ENCODE measurements at places on chromosomes 5 and 9.

GRCh38 chr9:36934478-36935065 is 99.5 kb downstream of the PAX5 start:
- no peak for DNase-seq

DNA sequence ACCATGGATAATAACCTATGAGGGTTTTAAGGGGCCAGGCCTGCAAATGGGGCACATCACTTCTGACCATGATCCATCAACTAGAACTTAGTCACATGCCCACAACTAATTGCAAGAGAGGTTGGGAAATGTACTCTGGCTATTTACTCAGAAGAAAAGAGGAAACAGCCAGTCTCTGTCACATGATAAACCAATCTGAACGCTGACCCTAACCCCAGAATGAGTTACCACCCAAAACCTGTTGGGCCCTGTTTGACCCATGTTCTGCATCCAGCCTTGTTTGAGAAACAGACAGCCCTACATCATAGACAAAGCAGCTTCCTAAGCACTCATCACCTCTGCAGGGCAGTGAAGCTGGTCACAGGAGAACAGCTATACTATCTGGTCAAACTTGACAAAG is 5.8 kb downstream of the MACROH2A1 start:
- DNase-seq = no peak

DNA sequence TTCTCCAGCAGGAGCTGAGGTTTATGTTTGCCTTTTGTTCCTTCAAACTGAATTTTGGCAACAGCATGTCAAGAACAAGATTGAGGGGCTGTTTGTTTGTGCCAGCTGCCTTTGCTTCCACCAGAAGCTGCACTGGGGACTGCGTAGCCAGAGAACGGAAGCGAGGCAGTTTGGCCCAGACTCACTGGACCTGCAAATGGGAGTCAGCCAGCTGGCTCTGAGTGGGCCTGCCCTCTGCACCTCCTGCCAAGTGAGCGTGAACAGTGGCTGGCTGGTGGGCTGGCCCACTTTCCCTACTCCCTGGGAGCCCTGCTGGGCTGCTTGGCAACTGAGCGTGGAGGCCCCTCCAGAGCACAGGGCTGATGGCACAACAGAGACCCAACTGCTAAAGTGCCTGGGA is 111.6 kb downstream of the GALNT10 start:
- DNase-seq = no peak

DNA sequence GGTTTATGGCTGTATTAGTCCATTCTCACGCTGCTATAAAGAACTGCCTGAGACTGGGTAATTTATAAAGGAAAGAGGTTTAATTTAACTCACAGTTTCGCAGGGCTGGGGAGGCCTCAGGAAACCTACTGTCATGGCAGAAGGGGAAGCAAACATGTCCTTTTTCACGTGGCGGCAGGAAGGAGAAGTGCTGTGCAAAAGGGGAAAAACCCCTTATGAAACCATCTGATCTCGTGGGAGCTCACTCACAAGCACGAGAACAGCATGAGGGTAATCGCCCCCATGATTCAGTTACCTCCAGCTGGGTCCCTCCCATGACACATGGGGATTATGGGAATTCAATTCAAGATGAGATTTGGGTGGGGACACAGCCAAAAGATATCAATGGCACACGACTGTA is 13.9 kb downstream of the LRRC70 start:
- DNase-seq = no peak

- DNase-seq = no peak
These were observed 29.0 kb downstream of the IRF1 start for GRCh38 chr5:132461569-132462070.

DNA sequence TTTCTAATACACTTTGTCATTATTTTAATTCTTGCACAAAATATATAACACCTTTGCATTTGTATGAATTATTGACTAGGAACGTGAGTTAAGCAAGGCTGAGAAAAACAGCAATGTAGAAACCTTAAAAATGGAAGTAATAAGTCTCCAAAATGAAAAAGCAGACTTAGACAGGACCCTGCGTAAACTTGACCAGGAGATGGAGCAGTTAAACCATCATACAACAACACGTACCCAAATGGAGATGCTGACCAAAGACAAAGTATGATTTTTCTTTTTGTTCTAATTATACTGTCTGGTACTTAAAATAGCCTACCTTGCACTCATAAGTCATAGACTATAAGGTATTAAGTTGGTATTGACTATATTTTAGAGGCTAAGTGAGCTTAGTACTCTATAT is 34.4 kb downstream of the RAD50 start:
- no peak for DNase-seq

GRCh38 chr9:129491487-129491855 is 129.4 kb downstream of the C9orf50 start:
- no peak for DNase-seq

DNA sequence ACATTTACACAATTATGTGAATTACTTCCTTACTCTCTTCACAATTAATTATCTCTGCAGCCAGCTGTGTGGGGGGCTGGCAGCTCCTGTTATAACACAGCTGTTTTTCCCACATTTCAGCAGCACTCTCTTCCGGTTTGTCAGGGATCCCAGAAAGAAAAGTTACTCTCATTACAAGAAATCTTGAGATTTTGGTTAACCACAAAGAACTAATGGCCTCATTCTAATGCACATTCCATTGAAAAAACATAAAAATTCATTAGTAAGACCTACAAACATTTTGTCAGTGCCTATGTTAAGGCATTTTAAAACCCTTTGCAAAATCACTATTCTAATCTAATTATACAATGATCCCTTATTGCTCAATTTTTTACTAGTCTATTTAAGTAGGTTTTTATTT is 64.1 kb downstream of the PDE4D start:
- no peak for DNase-seq

DNA sequence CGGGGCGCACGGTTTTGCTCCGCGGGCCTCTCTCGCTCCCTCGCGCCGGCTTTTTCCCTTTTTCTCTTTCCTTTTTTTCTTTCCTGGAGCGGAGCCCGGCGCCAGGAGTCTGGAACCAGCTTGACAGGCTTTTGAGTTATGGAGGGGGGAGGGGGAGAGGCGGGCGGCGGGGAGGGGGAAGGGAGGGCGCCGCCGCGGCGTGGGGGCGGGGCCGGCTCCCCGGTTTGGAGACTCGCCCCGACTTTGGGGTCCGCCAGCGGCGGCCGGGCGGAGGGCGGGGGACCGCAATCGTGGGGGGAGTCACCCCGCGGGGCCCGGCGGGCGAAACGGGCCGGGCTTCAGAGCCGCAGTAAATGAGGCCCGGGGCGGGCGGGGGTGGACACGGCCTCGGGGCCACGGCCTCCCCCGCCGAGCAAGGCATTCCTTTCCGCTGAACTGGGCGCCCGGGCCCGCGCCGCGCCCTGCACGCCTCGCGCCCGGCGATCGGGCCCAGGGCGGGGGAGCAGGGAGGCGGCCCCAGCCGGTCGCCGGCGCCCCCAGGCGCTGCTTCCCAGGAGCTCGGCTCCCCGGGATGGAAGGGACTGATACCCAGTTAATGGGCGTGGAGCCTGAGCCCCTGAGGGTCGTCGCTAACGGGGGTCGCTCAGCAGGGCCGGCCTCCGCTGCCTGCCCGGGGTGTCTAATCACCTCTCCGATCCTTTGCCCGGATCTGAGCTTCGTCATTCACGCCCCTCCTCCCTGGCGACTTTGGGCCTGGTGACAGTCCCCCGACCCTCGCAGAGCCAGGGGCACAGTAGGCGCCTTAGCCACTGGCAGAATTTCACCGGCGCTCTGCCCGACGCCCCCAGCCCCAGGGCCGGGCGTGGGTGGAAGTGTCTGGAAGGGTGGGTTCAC is 138.1 kb downstream of the C9orf50 start:
- peak; percentile 32 for DNase-seq

- no peak for DNase-seq
These were observed 6.1 kb downstream of the ANKS6 start for GRCh38 chr9:98790134-98790841.

DNA sequence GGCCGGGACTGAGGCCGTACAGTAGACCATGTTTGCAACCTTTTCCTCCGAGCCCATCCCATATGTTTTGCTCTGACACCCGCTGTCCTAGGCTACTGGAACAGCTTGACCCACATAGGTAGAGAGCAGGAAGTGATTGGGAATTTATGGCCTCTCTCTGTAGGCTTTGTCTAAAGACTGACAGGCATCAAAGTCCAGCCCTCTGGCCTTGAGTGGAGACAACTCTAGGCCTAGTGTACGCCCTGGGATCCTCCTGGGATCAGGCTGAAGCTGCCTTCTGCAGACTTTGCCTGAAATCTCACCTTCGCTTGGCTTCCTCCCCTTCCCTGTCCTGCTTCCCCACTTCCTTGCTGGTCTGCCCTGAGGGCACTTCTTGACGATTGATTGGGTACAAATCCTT is 13.6 kb upstream of the AKNA start:
- DNase-seq = no peak

GRCh38 chr9:110923601-110924000 is 114.7 kb downstream of the LPAR1 start:
- no peak for DNase-seq

DNA sequence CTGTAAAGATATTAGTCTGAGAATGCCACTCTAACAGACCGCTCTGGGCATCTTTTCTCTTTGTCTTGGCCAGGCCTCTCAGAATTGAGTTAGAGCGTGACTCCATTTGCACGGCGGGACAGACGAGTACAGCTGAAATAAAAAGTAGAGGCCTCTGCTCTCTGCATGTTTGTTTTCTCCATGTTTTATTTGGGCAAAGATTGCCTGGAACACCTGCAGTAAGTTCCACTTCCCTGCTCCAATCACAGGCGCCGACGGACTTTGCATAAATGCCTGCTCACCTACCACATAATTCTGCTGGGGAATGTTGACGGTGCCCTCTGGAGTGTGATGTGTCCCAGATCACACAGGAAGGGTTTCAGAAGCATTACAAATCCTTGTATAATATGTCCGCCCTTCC is 10.6 kb downstream of the SPOCK1 start:
- no peak for DNase-seq

GRCh38 chr5:66894480-66895240 is 298.5 kb downstream of the MAST4 start:
- no peak for DNase-seq

DNA sequence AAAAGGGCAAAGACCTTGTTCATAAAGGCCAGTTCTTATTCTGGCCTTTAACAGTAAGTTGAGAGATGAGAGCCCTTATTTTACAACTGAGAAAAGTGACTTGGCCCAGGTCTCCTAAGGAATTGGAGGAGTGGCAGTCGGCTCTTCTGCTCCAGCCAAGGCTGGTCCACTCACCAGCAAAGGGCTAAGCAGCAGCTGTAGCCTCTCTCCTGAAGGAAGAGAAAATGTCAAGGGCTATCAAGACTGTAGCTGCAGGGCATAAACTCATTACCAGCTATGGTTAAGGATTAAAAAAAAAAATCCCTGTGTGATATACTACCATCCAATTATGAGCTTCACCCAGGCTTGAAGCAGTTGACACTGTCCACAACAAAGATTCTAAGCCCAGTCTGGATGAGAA is 138.6 kb upstream of the RAD23B start:
- no peak for DNase-seq

DNA sequence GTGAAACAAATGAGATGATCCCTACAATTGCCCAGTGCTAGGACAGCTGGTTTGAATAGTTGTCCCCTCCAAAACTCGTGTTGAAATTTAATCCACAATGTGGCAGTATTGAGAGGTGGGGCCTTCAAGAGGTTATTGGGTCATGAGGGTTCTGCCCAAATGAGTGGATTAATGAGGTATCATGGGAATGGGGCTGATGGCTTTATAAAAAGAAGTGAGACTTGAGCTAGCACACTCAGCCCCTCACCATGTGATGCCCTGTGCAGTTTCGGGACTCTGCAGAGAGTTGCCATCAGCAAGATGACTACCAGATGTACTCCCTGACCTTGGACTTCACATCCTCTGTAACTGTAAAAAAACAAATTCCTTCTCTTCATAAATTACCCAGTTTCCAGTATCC is 33.1 kb downstream of the RANBP6 start:
- DNase-seq = no peak

- no peak for DNase-seq
These were observed 58.7 kb upstream of the TMED7 start for GRCh38 chr5:115684513-115685037.

- DNase-seq = no peak
These were observed 76.9 kb downstream of the GHR start for GRCh38 chr5:42500003-42500599.

DNA sequence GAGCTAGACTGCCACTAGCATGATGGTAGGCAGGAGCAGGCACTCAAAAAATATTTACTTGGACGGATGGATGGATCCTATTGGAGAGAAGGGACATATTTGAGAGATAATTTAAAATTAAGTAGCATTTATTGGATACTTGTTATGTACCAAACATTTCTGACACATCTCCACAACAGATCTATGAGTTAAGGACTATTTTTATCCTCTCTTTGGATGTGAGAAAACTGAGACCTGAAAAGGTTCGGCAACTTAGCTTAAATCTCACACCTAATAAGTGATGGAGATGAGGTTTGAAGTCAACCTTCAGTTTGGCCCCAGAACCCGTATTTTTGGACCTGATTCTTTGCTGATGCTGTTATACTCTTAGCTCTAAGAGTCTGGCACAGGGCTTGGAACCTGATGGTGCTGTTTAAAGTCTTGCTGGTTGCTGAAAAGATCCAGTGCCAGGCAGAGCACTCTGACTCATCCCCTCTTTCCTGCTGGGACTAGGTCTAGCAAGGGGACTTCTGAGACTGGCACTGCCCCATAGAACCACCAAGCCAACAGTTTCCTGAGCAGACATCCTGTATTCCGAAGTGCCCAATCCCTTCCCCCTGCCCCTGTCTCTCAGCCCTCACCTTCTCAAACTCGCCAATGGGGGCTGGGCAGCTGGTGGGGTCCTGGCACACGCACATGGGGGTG is 15.6 kb downstream of the SPARC start:
- DNase-seq = no peak

DNA sequence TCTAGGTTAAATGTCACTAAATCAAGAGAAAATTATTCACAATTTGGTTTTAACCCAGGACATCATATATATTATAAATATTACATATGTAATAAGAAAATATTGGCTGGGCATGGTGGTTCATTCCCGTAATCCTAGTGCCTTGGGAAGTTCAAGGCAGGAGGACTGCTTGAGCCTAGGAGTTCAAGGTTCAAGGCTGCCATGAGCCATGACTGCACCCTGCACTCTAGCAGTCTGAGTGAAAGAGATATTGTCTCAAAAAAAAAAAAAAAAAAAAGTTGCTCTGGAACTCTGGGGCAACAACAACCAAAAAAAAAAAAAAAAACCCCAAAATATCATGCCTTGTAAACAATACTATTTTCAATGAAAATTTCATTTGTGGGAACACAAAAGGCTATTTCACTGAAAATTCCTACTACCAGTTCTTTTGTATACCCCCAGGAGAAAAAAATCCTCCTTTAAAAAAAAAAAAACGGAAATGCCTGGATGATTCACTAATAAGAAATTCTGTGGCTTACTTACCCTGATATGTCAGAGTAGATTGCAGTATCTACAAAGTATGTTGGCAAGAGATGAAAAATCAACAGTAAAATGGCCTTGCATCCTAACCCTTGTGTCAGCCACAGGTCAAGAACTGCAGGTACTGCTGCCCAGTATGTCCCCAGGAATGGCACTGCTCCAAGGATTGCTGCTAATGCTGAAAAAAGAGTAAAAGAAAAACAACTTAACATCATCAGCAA is 22.6 kb upstream of the CTNNAL1 start:
- no peak for DNase-seq

- DNase-seq = no peak
These were observed 67.0 kb downstream of the LPAR1 start for GRCh38 chr9:110971234-110971633.

GRCh38 chr9:19085295-19085694 is 17.4 kb downstream of the HAUS6 start:
- peak; percentile 67 for DNase-seq

GRCh38 chr9:120662513-120662912 is 51.8 kb downstream of the MEGF9 start:
- no peak for DNase-seq

- DNase-seq = no peak
These were observed 166.6 kb downstream of the SLC28A3 start for GRCh38 chr9:84173961-84174360.
